Mucosa of gallbladder (tissue), 1 donor: ENCODE measurements at places on chromosomes 2 and 18.

- no peak for DNase-seq
Observed at GRCh38 chr2:204625135-204625534, 79.9 kb downstream of the PARD3B start.

DNA sequence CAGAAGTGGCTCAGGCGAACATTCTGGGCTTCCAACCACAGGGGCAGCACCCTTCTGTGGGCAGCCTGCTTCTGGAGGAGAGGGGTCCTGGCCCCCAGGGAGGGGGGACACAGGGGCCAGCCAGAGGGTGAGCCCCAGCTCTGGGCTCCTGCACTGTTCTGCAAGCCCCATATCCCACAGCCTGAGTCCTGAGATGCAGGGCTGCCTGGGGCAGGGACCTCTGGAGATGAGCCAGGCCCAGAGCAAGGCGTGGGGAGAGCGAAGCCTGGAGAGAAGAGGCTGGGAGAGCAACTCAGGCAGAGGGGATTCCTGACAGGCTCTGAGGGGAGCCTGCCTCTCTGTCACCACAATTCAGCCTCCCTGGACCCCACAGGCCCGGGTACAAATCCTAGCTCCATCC, 13.5 kb upstream of the PRSS56 start:
- DNase-seq, result no peak

- no peak for DNase-seq
Observed at GRCh38 chr2:219513787-219514186, 495 bp upstream of the ASIC4 start.

DNA sequence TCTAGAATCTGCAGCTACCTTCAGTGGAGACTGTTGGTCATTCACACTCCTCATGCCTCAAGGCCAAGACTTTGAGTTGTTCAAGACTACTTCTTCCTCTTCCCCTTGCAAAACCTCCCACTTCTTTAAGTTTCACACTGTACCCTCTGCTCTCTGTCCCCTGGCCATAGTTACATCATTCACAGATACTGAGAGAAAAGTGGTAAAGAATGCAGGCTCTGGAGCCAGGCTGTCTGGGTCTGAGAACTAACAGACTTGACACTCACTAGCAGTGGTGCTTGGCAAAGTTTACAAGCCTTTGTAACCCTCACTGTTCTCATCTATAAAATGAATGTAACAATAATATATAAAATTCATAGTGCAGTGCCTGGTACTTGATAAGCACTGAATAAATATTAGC, 61.8 kb downstream of the CDH20 start:
- no peak for DNase-seq

DNA sequence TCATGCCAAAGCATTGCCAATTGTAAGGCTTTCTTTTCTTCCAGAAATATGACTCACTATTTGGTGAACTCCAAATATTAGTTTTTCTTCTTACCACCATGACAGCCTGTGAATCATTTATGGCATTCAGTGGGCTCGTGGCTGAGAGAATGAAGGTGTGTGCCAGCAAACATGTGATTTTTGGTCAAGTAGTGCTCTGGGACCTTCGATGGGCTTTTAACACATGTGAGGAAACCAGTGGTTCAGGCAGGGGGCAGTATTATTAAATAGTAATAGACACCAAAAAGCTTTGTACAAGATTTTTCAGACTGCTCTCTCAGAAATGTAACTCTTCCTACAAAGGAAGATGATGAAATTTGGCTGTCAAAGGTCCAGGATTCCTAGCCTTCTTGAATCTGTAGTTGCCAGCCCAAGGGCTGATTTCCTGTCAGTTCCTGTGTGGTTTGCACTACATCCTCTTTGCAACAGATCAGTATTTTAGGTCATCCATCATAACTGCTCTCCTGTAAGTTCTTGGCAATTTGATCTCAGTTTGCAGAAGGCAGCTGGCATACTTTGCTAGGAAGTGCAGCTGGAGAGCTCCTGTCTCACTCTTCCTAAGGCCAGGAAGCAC, 64.3 kb downstream of the BABAM2 start:
- peak; percentile 56 for DNase-seq

DNA sequence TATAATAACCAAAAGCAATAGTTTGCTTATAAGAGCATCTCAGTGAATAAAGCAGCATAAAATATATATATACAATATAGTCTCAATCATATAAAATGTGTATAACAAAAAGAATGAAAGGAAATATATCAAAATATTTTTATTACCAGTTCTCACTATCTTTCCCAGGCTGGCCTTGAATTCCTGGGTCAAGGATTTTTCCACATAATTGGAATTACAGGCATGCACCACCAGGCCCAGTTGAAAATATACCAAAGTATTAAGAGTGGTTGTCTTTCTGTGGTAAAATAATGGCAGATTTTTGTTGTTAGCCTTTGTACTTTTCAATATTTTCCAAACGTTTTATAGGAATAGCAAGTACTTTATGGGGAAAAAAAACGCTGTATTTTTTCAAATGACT, 8.6 kb upstream of the TLK1 start:
- no peak for DNase-seq

GRCh38 chr2:106866641-106867040, 19.3 kb downstream of the ST6GAL2 start:
- DNase-seq, result no peak

DNA sequence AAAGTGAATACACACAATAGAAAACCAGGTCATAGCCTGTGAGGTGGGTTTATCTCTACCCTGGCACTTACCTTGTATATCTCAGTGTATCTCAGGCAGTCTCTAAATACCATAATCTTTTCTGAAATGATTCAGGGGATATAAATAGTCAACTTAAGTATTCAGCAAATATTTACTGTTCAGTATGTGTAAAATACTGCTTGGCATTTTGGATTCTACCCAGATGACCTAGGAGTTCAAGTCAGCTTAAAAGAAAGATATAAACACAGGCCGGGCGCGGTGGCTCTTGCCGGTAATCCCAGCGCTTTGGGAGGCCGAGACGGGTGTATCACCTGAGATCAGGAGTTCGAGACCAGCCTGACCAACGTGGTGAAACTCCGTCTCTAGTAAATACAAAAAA, 23.8 kb downstream of the GRHL1 start:
- no peak for DNase-seq

DNA sequence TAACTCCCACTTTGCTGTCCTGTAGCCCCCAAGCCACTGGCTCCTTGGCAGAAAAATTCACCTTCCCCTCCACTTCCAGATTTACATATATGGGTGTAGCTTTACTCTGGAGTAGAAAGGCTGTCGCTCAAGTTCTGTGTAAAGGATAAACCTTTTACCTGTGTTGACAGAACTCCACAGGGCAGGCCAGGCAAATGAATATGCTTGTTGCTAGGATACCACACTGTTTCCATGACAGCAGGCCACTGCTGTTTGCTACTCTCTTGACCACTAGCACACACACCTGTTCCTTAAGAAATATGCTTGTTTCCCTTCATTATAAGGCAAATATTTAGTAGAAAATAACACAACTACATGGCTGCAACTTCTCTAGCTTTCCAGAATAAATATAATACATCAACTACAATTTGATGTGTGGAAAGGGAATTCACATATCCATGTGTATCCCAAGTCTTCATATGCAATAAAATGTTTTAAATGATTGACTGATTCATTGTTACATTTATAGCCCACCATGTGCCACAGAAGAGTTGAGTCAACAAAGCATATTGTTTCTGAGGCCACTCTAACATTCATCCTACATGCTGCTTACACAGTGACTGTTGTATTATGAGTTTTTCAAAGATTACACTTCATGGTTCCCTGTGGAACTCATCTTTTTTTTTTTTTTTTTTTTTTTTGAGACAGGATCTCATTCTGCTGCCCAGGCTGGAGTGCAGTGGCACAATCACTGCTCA, 56.2 kb upstream of the ROCK1 start:
- peak; percentile 37 for DNase-seq

DNA sequence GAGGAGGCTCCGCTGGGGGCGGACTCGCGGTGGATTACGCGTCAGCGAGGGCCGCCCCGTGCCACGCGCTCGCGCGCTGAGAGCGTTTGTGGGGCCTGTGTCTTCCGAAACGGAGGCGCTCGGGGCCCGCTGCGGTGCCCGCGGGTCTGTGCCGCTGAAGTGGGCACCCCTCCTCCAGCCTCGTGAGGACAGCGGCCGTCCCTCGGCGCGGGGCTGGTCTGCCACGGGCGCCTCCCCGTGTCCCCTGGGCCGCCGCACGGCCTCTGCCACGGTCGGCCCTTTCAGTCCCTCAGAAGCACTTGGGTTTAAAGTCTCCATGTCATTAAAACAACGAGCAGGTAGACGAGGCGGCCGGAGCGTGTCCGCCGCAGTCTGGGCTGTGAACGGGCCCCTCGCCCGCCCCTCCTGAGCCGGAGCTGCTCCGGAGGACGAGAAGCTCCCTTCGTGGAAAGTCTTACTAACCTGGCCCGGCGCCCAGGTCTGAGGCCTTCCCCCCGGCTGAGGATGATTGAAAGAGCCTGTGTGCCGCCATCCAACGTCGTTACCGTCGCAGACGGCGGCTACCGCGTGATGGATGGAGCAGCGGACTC, 97.6 kb downstream of the NFATC1 start:
- no peak for DNase-seq

GRCh38 chr2:174662859-174663258, 65.3 kb upstream of the WIPF1 start:
- no peak for DNase-seq

- no peak for DNase-seq
Observed at GRCh38 chr18:13439461-13439860, 220.9 kb downstream of the LDLRAD4 start.

DNA sequence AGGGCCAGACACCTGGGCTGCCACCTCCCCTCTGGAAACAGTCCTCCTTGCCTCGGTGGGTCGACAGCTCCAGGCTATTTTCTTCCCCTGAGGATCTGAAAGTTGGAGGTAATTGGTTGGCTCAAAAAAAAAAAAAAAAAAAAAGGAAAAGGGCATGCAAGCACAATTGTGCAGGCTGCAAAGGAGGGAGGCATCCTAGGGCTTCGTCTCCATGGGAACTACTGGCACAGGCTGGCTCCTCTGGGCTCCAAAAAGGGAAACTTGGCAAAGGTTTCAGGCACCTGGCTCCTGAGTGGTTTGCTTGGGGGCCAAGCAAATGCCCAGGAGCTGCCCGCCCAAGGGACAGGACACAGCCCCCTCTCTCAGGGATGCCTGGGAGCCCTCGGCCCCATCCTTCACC, 1.1 kb upstream of the KCNIP3 start:
- no peak for DNase-seq

DNA sequence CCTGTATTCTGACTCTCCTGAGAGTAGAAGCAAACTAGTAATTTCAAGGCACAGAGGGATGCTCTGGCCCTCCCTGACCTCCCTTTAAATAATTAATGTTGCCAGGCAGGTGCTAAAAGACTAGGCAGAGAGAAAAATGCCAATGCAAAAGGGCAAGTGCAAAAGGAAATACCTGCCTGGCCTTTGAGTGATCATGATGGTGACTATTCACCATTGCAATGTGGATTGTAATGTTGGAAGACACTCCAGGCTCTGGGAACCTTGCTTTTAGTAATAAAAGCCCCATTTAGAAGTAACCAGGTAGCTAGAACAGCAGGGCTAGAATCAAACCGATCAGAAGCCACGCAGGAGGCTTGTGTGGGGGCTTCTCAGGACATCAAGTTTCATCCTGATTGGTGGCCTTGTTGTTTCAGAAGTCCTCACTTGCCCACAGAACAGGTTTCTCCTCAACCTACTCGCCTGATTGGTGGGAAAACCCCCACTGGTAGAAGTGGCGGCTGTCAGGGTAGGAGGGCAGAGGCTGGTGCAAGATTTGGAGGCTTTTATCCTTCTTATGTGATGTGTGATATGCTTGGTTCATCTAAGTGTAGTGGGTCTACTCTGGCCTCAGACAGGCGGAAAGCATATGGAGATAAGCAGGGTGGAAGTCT, 16.0 kb upstream of the CHRNA1 start:
- DNase-seq, result no peak

GRCh38 chr2:871926-872680, 78.5 kb upstream of the SNTG2 start:
- DNase-seq, result no peak

GRCh38 chr2:64804651-64805050, 150.9 kb upstream of the SERTAD2 start:
- DNase-seq, result no peak

DNA sequence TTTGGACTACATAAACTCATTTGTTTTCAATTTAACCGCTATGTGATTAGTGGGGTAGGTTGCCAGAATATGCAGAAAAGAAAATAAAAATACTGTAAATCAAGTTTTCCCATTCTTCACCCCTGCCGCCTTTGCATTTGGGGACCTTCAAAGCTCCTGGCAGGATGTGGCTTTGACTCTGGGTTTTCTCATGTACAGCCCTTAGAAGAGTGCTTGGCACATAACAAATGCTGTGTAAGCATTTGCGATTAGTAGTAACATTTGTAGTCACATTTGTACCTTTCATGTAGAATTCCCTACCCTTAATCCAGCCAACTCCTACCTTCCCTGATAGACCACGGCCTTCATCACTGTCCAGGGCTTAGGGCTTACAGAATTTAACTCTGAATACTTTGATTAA, 262.6 kb downstream of the MREG start:
- no peak for DNase-seq

- no peak for DNase-seq
Observed at GRCh38 chr2:219335373-219335786, 2.8 kb upstream of the RESP18 start.
